ENCODE measurements at places on chromosomes 1 and 21.

- H3K4me1 ChIP-seq, result no peaks in the 10 kb centered on the region
- H3K27me3 ChIP-seq, result no peaks in the 10 kb centered on the region
- DNase-seq, result no peak
Measured at GRCh38 chr1:192615055-192615454, 20.9 kb upstream of the RGS13 start.

DNA sequence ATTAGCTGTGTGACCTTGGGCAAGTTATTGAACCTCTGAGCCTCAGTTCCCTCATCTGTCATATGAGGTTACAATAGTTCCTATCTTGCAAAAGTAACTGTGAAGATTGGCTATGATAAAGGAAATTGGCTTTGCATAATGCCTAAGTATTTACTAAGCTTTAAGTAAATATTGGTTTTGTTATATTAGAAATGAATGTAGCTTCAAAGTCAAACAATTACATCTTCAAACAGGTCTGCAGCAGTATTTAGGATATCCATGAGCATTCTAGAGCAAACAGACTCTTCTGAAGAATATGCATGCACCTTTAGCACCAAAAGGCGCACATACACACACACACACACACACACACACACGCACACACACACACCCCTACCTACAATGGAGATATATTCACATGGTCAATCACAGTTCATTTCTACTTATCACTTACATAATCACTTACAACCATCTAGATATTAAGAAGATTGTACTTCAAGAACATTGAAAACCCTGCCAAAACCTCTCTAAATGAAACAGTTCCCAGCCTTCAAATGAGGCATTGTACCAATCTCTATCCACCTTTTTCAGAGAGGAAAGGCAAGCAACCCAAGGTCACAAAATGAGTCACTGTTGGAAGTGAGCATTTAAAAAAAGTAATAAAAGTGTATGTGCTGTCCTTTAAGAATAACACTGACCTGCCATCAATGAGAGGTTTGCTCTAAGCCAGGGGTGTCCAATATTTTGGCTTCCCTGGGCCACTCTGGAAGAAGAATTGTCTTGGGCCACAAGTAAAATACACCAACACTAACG lies 13.4 kb upstream of the FAM43B start:
- H3K27me3 ChIP-seq, result peaks cover 3% of the 10 kb centered on the region
- no peak overlapping the region for H3K27ac ChIP-seq
- no peak for DNase-seq
- H3K4me3 ChIP-seq, result no peak overlapping the region
- no peaks in the 10 kb centered on the region for H3K36me3 ChIP-seq
- H3K4me1 ChIP-seq, result no peaks in the 10 kb centered on the region

- no peaks in the 10 kb centered on the region for H3K27me3 ChIP-seq
- no peak overlapping the region for H3K27ac ChIP-seq
- DNase-seq, result no peak
- no peaks in the 10 kb centered on the region for H3K36me3 ChIP-seq
Measured at GRCh38 chr1:167455786-167456446, 62.4 kb downstream of the CD247 start.

DNA sequence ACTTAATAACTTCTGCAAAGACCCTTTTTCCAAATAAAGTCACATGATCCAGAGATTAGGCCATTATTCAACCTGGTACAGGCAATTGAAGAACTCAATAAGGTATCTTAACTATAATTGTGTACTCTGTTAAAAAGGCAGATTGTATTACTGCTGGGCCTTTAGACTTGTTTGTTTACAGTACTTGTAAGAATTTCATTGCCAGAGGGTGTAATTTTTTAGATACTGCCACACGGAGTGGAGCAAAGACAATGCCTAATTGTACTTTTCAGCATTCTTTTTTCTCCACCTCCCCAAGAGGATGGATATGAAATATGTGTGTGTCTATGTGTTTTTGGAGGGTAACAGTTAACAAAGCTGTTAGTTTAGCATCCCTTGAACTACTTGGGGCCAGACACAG lies 47.5 kb downstream of the HUNK start:
- no peaks in the 10 kb centered on the region for H3K4me1 ChIP-seq
- H3K27me3 ChIP-seq, result 0 out of 2 replicates have a peak, but pooled peaks cover 2% of the 10 kb centered on the region
- no peak for DNase-seq
- no peak overlapping the region for H3K4me3 ChIP-seq

GRCh38 chr1:17181781-17182464 lies 23.0 kb upstream of the PADI1 start:
- DNase-seq, result no peak
- peaks cover 27% of the 10 kb centered on the region for H3K4me1 ChIP-seq
- H3K4me3 ChIP-seq, result no peak overlapping the region
- peak overlapping the region; percentile 67 for H3K27ac ChIP-seq

GRCh38 chr1:208078752-208079151 lies 165.4 kb downstream of the PLXNA2 start:
- H3K27me3 ChIP-seq, result peaks cover 8% of the 10 kb centered on the region
- no peaks in the 10 kb centered on the region for H3K36me3 ChIP-seq
- DNase-seq, result no peak
- H3K4me1 ChIP-seq, result no peaks in the 10 kb centered on the region
- no peak overlapping the region for H3K4me3 ChIP-seq

DNA sequence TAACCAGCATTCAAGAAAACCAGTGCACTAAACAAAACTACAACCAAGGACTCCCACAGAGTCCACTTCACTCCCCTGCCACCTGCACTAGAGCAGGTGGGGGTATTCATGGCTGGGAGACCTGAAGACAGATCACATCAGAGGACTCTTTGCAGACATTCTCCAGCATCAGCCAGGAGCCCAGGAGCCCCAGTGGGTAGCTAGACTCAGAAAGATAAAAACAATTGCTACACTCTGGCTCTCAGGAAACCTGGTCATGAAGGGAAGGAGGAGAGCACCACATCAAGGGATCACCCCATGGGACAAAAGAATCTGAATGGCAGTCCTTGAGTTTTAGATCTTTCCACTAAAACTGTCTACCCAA lies 472.1 kb downstream of the PLPP3 start:
- no peaks in the 10 kb centered on the region for H3K4me1 ChIP-seq
- no peak for DNase-seq
- no peaks in the 10 kb centered on the region for H3K36me3 ChIP-seq
- no peak overlapping the region for H3K27ac ChIP-seq

DNA sequence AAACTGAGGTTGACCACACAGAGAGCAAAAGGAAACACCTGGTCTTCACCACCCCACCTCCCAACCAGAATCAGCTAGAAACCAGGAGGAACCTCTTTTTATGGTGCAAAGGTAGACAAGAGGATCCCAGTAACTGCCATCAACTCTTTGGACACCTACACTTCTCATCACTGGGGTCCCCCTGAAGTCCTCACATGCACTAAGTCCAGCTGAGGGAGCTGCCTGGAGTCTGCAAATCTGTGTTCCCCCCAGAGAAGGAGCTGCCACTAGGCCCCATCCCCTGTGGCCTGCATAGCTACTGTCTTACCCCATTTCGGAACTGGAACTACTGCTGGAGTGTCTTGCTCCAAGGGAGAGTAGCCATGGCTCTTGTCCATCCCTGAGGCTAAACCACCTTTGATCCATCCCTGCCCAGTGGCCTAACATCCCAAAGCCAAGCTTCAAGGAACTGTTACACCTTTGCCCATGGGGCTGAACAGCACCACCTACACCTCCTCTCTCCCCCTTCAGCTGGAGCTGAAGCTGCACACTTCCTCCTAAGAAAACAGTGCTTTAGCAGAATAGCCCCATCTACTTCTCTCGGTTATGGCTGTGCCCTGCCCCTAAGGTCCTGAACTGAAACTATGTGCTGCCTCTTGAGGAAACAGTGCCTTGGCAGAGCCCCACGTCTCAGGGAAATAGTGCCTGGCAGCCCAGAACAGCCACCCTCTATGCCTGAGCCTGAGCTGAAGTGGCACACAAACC lies 85.4 kb upstream of the CD53 start:
- no peaks in the 10 kb centered on the region for H3K36me3 ChIP-seq
- H3K27me3 ChIP-seq, result no peaks in the 10 kb centered on the region
- no peaks in the 10 kb centered on the region for H3K4me1 ChIP-seq

DNA sequence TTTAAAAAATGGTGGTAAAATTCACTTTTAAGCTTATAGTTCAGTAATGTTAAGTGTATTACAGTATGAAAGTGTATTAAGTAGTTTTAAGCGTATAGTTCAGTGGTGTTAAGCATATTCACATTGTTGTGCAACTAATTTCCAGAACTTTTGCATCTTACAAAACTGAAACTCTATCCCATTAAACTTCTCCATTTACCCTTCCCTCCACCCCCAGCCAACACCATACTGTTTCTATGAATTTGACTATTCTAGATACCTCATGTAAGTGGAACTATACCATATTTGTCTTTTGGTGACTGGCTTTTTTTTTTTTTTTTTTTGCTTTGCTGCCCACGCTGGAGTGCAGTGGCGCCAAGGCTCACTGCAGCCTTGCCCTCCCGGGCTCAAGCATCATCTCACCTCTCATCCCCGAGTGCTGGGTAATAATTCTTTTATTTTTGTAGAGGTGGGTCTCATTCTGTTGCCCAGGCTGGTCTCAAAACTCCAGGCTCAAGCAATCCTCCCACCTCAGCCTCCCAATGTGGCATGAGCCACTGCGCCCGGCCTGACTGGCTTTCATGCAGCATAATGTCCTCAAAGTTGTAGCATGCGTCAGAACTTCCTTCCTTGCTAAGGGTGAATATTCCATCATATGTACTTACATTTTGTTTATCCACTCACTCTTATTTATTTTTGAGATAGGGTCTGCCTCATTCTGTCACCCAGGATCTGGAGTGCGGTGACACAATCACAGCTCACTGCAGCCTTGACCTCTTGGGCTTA lies 45.1 kb upstream of the BMP8B start:
- H3K4me1 ChIP-seq, result no peaks in the 10 kb centered on the region
- DNase-seq, result no peak
- no peak overlapping the region for H3K27ac ChIP-seq

DNA sequence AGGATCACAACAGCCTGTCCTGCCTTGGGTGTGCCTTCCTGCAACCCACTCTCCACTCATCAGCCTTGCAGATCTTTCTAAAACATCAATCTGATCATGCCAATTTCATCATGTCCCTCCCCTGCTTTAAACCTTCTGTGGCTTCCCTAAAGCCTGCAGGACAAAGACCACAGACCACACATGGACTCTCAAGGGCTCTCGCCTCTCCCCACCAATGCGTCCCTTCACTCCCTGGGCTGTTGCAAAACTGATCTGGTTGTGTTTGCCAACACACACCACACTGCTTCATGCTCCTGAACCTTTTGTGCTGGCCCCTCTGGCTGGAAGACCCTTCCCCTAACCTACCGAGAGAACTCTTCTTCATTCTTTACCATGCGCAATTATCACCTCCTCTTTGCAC lies 72.4 kb downstream of the ITPKB start:
- no peaks in the 10 kb centered on the region for H3K4me1 ChIP-seq
- no peaks in the 10 kb centered on the region for H3K36me3 ChIP-seq
- H3K27me3 ChIP-seq, result no peaks in the 10 kb centered on the region
- no peak for DNase-seq
- no peak overlapping the region for H3K4me3 ChIP-seq

Data from Panc1 (cell line).